Endothelial cell of umbilical vein (primary cell): ENCODE measurements at places on chromosomes 2 and 18.
A peak's percentile ranks its signal among the peaks of the same experiment; 100 is the strongest.

DNA sequence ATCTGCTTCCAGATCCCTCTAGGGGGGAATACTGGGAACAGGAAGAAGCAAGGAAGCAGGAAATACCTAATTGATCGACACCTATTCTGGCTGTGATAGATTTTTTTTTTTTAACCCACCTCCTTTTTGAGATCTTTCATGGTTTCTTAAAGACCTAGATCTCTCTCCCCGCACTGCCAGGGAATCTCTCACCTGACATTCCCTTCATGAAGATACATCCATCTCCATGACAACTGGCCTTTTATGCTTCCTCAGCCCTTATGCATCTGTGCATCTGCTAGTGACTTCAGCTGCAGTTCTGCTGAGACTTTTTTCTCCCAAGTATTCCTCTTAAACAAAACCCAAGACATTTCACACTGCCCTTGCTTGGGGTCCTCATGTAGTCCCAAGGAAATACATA lies 21.1 kb upstream of the CPO start:
- no peak for DNase-seq

DNA sequence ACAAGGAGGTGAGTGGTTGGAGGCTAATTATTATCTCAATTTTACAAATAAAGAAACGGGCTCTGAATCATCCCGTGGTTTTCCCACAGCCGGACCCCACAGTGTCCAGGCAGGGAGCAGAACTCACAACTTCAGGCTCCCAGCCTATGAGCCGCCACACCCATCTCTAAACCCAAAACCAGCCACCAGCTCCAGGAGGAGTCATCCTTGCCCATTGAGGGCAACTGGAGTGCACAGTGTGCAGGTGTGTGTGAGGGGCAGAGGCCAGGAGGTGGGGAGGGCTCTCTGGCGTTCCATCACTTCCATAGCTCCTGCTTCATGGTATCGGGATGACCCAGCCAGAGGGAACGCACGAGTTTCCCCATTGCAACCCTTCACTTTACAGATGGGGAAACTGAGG lies 144.5 kb downstream of the CYP26B1 start:
- no peak for DNase-seq

GRCh38 chr2:239883326-239884050 lies 141.7 kb downstream of the NDUFA10 start:
- DNase-seq: no peak

DNA sequence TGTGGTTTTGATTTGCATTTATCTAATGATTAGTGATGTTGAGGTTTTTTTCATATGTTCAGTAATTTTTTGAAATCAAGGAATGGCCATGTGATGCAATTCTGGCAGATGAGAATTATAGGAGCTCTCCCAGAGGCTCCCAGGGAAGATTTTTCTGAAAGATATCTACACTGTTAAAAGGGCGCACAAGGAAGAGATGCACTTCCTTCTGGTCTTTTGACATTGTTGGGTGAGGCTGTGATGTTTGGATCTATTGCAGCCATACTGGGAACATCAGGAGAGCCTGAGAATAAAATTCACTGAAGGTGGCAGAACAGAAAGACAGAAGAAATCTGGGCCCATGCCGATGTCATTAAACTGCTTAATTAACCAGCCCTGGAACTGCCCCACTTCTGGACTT lies 108.5 kb downstream of the DDX1 start:
- DNase-seq: no peak

GRCh38 chr18:3015851-3016250 lies 2.9 kb upstream of the LPIN2 start:
- DNase-seq: peak; percentile 12

DNA sequence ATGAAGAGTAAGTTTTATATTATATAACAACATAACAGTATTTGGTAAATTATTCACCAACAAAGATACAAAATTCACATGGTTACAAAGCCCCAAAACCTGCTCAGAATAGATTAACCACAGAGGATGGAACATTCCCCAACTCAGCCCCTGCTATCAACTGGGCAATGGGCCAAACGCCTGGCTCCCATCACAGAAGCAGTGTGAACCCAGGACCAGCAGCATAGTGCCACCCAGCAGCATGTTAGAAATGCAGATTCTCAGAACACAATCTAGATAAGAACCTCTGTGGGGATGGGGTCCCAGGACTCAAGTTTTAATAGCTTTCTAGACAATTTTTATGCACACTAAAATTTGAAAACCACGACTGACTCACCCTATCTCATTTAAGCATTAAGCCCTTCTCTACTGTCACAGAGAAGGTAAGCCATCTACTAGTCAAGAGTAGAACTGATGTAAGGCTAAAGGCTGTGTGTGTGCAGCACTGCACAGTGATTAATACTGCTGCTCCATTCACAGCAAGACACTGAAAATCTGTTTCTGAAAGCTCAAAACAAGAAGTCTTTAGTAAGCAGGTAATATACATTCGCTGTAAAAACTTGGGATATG lies 15.2 kb downstream of the AFG3L2 start:
- no peak for DNase-seq

GRCh38 chr2:128308284-128308731 lies 10.4 kb downstream of the HS6ST1 start:
- no peak for DNase-seq

DNA sequence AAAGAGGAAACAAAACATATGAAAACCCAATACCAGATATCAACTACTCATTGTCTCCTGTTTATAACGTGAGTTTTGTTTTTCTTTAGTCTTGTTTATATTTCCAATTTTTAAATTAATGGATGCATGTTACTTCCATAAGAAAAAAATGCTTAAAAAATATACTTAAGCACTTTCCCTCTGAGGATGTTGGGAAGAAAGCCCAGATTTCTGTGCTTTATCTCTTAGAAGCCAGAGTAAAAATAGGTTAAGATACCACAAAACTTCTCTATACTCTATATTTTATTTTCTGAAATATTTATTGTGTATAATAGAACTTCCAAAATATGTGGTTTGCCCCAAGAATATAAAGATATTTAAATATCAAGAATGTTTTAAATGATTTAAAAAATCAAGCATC lies 633.9 kb downstream of the STK39 start:
- no peak for DNase-seq

DNA sequence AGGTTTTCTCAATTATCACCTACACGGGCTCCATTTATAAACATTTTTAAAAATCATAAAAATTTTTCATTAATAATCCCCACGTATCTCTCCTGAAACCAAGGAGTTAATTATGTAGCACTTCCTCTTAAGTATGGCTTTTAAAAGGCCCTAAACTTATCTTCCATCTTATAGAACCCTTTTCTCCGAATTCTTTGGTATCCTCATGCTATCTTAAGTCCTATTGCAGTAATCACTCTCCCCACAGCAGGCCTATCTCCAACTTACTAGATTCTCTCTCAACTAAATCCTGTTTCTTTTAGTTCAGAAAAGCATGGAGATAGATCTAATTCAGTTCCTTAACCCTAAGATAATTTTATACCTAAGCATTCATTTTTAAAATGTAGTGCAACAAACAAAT lies 26.2 kb downstream of the RPRD1A start:
- no peak for DNase-seq

DNA sequence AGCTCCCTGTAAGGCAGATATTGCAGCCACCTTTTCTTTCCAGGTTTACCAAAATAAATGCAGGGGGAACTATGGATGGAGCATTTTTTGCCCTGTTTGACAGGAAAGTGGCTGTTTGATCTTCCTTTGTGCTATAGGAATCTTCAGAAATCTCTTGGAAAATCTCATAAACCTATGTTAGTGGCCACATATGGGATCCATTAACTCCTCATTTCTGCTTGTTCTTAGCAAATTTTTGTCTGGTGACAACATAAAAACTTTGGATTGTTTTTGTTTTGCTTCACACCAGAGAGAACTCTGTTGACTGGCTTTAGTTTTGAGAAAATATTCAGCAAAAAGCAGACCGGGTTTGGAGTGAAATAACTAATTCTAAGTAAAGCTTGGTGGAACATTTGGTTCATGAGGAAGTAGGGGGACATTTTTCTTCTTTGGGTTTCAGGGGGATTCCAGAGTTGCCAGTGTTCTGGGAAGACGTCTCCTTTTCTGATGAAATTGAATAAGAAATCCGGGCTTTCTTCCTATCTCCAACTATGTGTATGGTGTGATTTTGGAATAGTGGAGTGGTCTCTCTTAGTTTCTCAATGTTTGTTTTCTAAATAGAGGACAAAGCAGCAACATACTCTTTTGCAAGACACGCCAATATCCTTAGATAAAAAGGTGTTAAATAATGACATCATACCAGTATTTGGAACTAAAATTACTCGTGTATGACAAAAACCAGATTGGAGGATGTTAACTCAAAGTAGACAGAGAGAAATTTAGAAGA lies 174.4 kb downstream of the ICOS start:
- DNase-seq: no peak

GRCh38 chr2:35822716-35823115 lies 532.9 kb upstream of the CRIM1 start:
- no peak for DNase-seq

GRCh38 chr2:144597388-144597787 lies 77.5 kb upstream of the ZEB2 start:
- DNase-seq: no peak

DNA sequence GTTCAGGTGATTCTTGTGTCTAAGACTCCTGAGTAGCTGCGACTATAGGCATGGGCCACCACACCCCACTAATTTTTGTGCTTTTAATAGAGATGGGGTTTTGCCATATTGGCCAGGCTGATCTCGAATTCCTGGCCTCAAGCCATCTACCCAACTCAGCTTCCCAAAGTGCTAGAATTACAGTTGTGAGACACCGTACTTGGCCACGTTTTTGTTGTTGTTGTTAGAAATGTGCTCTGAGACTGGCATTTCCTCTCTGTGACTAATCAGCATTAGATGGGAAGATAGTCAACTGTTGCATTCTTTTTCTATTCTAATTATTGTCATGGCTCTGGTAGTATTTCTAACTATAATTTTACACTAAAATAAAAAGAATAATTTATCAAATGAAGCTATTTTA lies 191.7 kb downstream of the CAMKMT start:
- peak; percentile 85 for DNase-seq
